ENCODE measurements at places on chromosomes 3 and 15. TPM values are rescaled to one million over a fixed set of nuclear protein-coding genes. Genes with fewer than 3 reads are reported as not detected.
A peak's percentile ranks its signal among the peaks of the same experiment; 100 is the strongest.

- DNase-seq = no peak
Observed at GRCh38 chr3:87993566-87993965, 65.2 kb downstream of the CGGBP1 start.

DNA sequence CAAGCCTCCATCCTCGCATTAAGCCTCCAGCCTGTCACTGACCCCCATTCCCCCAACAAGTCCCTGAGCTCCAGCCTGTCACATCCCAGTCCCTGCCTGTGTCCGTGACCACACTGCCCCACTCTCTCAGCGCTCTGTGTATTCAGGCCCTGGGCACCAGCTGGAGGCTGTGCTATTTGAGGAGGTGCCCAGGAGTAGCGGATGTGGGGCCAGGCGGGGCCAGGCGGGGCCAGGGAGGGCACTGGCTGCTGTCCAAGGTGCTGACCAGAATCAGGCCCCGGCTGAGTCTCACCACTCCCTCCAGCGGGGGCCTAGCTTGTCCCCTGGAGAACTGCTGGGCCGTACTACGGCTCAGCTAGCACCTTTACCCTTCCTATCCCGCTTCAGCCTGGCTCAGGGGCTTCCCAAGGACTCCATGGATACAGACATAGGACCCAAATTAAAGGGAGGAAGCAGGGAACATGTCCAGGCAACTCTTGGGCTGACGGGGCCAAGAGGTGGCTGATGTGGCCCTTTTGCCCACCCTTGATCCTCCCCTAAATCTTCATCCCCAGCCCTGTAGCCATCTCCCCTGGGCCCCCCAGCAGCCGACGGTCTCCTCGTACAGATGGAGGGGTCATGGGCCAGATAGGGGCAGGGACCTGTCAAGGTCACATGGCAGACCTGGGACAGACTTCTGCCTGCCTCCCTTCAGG is 1.1 kb downstream of the HHATL start:
- DNase-seq = peak; percentile 89

GRCh38 chr15:95874637-95875036 is 455.9 kb upstream of the NR2F2 start:
- no peak for DNase-seq

Gene P3H2
- 7.2 TPM for polyA plus RNA-seq

DNA sequence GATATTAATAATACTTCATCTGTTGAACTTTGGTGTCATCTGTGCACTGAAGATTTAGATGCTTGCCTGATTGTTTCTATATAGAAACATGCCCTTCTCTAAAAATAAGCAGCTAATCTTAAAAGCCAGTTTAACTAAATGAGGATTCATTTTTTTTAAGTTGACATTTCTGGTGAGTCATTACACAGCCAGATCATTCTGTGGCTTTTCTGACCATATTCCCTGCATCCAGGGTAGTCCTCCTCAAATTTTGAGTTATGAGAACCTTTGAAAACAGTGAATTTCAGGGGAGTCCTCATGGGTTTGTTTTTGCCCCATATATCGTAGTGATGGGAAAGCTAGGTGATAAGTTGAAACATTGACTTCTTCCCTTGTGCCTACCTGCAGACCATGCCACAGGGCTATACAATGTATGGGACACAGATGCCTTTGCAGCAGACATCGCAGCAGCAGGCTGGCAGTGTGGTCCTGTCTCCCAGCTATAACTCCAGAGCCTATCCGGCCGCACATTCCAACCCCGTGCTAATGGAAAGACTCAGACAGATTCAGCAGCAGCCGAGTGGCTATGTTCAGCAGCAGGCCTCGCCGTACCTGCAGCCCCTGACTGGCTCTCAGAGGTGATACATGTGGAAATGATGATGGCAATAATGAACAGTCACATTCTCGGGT is 26.5 kb upstream of the P2RY12 start:
- no peak for DNase-seq

DNA sequence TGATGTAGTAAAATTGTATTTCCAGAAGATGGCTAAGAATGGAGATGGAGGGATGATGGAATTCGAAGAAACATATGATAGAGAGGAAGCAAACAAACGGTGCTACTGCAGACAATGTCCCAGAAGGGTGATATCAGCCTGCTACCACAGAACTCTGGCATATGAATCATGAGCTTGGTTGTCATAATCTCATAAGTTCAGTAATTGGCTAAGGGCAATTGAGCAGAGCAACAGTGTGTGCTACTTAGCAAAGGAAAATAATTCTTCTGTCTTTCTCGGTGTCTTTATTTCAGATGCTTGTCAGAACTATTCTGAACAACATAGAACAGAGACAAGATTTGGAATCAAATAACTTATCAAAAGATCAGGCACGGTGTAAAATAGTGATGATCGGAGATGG is 407.3 kb downstream of the GBE1 start:
- no peak for DNase-seq

- DNase-seq = no peak
Observed at GRCh38 chr3:128922804-128923459, 43.5 kb downstream of the ACAD9 start.

DNA sequence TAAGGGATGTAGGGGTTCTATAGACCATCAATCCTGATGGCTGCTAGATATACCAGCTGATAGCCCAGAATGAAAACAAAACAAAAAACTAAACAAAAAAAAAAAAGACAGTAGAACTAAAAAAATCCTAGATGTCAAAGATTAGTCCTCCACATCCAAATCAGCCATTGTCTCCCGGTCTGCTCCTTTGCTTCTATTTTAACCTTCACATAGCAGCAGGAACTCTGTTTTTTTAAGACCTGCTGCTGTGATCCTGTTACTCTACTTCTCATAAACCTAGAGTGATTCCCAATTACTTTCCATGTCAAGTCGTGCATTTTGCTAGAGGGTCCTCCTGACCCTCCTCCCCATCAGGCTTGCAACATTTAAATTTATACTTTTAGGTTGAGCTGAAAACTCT is 2.5 kb downstream of the IFT122 start:
- no peak for DNase-seq

GRCh38 chr3:26292780-26293179 is 329.8 kb upstream of the LRRC3B start:
- DNase-seq = no peak

DNA sequence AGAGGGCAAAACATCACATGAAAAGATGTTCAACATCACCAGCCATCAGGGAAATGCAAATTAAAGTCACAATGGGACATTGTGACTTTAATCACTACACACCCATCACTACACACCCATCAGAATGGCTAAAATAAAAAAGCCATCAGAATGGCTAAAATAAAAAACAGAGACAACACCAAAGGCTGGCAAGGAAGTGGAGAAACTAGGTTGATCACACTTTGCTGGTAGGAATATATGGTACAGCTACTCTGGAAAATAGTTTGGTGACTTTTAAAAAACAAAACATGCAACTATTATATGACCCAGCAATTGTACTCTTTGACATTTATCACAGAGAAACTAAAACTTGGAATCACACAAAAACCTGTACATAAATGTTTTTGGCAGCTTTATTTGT is 15.1 kb upstream of the ABHD5 start:
- DNase-seq = no peak

GRCh38 chr3:71339049-71339448 is 244.5 kb downstream of the FOXP1 start:
- DNase-seq = no peak

DNA sequence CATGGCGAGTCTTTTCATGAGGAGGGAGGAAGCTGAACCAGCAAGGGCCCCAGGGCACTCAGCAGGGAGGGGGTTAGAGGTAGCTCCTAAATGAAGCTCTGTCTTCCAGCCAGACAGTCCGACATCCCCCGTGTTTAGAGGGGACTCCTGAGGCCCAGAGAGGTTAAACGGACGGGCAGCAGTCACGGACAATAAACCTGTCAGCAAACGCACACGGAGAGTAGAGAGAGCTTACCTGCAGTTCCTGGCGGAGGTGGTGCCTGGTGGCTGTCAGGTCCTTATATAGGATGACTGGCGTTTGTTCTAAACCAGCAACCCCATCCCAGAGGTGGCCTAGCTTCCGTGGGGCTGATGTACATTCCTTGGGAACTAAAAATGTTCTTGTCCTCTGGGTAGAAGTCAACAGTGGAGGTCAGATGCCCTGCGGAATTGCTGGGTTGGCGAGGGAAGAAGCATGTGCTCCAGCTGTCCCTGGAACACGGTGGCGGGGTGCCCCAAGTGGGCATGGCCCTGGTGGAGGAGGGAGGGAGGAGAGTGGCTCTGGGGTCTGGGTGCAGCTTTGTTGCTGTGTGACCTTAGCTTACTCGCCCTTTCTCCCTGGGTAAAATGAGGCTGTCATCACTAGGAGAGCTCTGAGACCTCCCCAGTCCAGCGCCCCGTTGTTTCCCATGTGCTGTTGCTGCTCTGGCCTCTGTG is 2.1 kb downstream of the GHRL start:
- DNase-seq = no peak

Gene PPM1L
- 3.9 TPM for polyA plus RNA-seq

GRCh38 chr3:126125341-126125740 is 41.4 kb upstream of the SLC41A3 start:
- no peak for DNase-seq

GRCh38 chr3:179495483-179495882 is 44.2 kb upstream of the GNB4 start:
- DNase-seq = no peak

DNA sequence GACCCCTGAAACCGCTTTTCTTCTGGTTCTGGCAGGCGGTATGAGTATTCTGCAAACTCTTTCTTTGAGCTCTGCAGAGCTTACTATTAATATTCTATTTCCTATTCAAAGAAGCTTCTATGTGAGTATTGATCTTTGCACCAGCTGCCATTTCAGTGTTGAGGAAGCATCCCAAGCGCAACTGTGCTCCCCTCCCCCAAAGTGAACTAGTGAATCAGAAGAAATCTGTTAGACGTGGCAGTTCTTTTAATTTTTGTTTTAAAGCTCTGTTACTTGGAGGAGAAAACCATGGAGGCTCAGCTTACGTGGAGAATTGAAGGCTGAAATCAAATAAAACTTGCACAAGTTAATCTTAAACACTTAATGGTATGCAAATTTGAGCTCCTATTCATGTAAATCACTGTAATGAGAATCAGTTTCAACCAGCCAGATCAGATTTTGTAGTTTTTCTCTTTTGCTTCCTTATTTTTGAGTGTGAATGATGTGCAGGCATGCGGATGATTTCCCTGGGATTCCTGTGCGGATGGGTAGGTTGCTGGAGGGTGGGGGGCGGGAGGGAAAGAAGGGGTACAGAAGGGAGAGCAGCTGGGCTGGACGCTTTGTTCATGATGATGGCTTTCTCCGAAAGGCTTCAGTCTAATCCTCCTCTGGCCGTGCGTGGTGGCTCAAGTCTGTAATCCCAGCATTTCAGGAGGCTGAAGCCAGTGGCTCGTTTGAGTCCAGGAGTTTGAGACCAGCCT is 16.1 kb upstream of the AGBL1 start:
- no peak for DNase-seq

Gene POPDC2
- 0.36 TPM for polyA plus RNA-seq

GRCh38 chr3:194941956-194942511 is 256.4 kb downstream of the FAM43A start:
- DNase-seq = no peak

DNA sequence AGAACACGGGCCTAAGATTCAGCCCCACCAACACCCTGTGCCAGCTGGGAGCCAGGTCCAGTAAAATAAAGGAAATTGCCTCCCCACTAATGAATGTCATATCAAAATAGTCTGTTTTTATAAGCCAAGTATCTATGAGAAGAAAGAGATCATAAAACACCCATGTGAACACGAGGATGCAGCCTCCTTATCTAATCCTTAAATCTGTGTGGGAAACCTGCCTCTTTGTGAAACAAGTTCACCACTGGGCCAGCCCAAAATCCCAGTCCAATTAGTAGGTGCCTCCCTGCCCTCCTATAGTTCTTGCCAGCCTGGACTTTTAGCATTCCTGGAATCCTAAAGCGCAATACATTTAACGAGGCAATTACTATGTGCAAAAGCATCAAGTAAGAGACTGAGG is 42.0 kb downstream of the SCAPER start:
- no peak for DNase-seq

DNA sequence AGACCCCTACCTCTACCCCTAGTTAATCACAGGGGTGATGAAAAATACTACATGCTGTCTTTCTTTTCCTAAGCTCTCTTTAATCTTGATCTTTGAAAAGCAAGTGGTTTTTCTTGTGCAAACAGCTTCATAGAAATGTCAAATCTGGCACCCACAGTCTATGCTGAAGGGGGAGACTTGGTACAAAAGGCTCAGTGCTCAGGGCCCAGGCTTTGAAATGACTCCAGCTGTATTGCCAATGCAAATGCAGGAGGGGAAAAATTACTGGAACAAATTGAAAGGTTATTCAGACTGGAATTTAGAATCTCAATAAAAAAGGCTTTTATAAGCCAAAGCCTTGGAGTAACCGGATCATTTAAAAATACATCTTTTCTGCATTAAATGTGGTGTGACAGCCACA is 223.9 kb downstream of the LRTM1 start:
- DNase-seq = no peak

Gene PLS1
- 18.0 TPM for polyA plus RNA-seq

Gene TLR9
- not detected for polyA plus RNA-seq

DNA sequence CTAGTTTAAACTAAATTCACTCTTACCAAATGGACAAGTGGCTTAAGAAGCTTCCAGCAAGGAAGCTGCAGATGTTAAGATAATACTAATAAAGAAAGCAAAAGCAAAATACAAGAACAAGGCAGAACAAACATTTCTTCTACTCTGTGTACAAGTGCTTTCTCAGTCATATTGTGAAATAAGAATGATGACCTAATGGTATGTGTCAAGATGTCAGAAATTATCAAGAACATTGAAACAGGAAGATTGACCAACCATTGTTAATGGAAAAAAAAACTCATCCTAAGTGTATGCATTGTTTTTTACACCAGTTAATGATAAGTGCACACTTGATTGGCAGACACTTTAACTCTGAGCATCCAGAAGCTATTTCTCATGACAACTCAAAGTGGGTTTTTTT is 65.4 kb upstream of the P2RY1 start:
- no peak for DNase-seq

GRCh38 chr3:137039570-137039969 is 81.8 kb downstream of the IL20RB start:
- DNase-seq = no peak

DNA sequence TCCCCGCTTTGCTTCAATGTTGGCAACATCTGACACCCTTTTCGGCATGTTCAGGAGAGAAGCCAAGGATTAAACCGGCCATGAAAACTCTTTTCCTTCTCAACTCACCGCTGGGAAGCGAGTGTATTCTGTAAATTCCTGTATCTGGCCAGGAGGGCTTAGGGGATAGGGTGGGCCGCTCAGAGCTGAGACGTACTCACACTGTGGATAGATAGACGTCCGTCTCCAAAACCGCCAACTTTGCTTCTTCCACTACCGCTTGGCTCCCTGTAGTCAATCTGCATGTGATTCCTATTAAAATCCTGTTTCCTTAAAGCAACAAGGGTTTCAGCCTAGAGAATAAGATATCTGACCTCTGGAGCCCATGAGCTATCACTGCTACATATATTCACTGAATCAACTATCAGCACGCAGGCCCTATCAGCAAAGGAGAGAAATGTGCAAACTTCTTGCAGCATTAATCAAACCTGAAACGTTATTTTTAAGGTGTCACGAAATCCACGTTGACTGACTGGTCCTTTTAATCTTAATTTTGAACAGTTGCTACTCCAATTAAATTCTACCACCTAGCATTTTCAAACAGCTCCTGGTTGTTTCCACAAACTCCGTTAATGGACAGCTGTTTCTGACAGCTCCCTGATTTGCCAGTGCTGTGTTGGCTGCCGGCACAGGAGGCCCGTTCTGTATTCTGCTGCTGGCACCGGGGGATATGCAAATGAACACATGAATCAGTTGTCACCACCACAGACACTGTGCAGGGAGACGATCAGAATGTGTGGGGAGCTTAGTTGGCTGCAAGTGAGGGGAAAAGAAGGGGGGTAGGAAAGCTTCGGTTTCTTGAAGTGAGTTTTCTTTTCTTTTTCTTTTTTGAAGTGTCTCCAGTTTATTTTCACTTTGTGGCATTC is 438.9 kb upstream of the ARRDC4 start:
- peak; percentile 11 for DNase-seq

Gene ALAS1
- 17.8 TPM for polyA plus RNA-seq

Gene C2CD4B
- polyA plus RNA-seq = 0.31 TPM

Gene CAPN3
- polyA plus RNA-seq = 0.84 TPM

Measured in GM23338 (cell line).